ENCODE measurements at places on chromosomes 5 and 9.

- no peak for DNase-seq
Observed at GRCh38 chr9:123253204-123253603, 15.2 kb downstream of the STRBP start.

DNA sequence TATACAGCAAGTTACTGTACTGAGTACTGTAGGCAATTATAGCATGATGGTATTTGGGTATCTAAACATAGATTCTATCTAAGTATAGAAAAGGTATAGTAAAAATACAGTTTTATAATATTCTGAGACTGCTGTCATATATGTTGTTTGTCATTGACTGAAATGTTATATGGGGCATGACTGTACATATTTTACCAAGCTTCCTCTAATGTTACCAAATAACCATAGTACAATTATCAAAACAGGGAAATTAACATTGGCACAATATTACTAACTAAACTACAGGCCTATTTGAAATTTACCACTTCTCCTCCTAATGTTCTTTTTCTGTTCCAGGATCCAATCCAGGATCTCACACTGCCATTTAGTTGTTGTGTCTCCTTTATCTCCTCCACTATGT is 18.5 kb downstream of the NPR3 start:
- DNase-seq = no peak

DNA sequence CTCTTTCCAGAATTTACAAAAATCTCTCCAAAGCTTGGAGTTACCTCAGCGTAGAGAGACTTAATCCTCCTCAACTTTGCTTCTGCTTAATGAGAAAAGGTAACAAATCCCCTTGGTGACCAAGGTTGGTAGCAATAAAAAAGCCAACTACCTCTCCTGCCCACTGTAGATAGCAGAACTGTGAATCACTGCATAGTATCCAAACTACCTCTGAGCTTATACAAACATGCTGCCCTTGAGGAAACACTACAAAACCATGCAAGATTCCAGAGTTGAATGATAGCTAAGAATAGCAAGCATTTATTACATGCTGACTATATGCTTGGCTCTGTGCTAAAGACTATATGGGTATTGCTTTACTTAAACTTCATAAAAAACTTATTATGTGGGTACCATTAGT is 2.8 kb upstream of the ADAMTS12 start:
- DNase-seq = no peak

- no peak for DNase-seq
Observed at GRCh38 chr9:78559449-78559885, 262.5 kb downstream of the PSAT1 start.

- no peak for DNase-seq
Observed at GRCh38 chr5:15234366-15234765, 265.6 kb upstream of the FBXL7 start.

DNA sequence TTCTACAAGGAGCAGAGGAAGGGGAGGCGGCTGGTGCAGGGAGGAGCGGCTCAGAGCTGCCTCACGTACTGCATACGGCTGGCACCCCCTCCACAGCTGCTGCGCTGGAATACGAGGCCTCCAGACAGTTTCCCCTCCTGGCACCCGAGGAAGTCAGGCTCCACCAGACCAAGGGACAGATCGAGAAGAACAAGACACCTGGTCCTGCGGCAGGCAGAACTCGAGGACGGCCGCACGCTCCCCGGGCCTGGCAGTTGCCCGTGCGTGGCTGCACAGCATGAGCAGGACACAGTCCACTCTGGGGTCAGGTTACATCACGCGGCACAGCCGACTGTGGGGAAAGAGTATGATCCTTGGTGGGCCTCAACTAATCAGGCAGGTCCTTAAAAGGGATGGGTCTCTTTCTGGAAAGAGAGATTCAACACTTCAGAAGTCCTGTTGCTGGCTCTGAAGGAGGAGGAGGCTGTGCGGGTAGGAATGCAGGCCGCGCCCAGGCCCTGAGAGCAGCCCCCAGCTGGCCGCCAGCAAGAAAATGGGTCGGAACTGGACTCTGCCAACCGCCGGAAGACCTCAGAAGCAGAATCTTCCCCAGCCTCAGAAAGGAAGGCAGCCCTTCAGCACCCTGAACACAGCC is 11.6 kb downstream of the UBAC1 start:
- DNase-seq = no peak

- DNase-seq = no peak
Observed at GRCh38 chr9:126956917-126957686, 42.5 kb downstream of the RALGPS1 start.

GRCh38 chr9:6793203-6793602 is 35.4 kb downstream of the KDM4C start:
- DNase-seq = peak; percentile 17

DNA sequence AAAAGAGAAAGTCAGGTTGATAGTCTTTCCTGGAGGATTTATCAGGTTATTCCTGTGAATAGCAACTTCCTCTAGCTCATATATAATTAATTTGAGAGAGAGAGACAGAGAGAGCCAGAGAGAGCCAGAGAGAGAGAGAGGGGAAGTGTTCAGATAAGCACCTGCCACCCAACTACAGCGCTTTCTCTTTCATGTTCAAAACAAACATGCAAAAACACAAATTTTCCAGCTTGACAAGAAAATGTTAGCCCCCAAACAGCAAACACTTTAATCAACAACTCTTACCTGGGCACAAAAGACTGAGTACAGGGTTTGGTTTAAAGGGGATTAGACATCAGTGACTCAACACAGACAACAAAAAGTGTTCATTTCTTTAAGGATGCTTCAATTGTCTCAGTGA is 61.7 kb upstream of the PLPP6 start:
- DNase-seq = no peak

DNA sequence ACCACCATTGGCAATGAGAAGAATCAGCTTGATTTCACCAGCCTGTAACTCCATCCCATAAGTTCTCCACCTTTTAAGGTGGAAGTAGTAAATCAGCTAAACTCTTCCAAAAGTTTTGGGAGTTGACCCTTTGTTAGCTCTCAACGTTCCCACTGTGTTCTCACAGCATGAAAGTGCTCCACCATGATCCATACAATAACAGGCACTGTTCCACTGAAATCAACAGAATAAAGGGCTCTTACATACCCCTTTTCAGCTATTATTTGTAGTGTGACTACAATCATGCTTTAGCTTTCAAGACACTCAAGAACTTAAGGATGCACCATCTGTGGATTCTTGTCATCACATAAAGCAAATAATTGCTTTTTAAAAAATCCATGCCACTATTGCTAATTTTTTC is 81.6 kb downstream of the PPP2R2B start:
- DNase-seq = no peak

DNA sequence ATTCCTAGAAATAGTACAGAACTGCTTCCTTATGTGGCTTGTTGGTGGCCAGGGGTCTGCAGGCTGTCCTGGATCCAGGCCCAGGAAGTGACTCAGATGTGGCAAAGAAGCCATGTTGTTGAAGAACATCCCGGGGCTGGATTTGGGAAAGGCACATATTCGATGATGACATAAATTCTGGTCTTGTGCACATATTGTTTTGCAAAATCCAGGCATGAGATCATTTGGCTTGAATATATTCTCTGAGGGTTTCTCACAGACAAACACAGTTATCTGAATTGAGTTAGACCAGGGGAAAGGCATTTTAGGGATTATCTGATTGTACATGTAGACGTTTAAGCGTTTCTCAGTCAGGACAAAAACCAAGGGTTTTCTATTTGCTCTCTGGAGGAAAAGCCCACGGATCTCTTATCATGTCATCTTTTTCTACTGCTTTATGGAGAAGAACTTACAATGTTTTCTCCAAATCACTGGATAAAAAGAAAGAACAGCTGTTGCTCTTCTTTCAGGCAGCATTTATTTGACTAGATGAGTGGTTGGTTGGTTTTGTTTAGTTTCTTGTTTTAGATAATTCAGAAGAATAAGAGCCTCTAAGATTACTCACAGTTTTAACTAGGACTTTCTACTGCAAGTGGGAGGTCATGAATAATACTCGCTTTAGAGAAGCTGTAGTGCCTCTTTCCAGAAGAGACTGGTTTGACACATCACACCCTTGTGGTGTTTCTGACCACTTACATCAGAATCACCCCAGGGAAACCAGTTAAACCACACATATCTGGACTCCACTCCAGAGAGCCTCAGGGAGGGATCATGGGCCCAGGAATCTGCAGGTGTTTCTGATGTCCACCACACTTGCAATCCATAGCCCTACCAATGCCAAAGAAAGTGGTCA is 29.5 kb upstream of the LHFPL2 start:
- no peak for DNase-seq

- DNase-seq = no peak
Observed at GRCh38 chr9:37446401-37446800, 18.8 kb downstream of the ZBTB5 start.

DNA sequence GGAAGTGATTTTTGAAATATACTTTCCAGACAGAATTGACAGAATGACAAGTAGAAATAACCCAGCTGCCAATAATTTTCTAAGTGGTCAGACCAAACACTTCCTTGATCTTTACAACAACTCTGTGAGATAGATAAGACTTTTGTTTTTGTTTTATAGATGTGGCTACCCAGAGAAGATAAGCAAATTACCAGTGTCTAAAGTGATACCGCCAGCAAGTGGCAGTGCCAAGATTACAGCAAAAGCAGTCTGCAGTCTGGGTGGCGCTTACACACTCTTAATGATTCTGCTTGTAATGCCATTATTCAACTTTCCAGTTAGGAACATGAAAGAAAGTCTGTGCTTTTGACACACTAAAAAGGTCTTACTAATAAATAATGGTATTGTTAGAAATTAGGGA is 92.1 kb downstream of the HCN1 start:
- DNase-seq = no peak

GRCh38 chr9:91785447-91785842 is 164.6 kb downstream of the ROR2 start:
- no peak for DNase-seq

DNA sequence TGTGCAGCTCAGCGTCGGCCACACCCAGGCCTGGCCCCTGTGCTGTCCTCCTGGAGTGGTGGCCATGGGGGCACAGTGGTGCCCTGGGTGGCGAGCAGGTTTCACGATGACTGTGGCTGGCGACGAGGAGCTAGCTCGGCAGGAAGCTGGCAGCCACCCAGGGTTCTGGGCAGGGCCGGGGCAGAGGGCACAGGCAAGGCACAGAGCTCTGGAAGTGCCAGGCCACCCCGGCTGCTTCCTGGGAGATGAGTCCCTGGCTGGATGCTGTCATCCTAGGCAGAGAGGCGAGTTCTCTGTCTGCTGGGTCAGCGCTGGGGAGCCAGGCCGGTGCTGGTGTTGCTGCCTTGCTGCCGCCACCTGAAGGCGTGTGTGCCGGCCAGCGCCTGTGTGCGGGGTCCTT is 51.7 kb downstream of the RXRA start:
- DNase-seq = no peak

GRCh38 chr9:99003308-99003707 is 59.6 kb downstream of the COL15A1 start:
- no peak for DNase-seq

- no peak for DNase-seq
Observed at GRCh38 chr9:78548670-78549069, 251.7 kb downstream of the PSAT1 start.

GRCh38 chr5:103407402-103407801 is 148.8 kb downstream of the MACIR start:
- DNase-seq = no peak

DNA sequence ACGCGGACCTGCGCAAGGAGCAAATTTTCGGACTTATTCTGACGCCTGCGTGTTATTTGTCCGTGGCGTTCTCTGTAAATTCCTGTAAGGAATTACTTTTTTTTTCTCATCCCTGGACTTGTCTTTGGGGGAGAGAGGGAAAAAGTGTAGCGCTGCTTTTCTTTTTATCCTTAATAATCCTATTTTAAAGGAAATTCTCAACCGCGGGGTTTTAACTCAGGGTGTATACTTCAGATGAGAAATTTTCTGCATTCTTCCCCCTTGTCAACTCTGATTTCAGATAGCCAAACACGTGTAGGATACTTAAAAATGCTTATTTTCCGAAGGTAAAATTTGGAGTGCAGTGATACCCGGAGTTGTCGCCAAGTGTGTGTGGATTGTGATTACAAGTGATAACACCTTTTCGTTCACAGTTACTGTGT is 853 bp downstream of the DCP2 start:
- no peak for DNase-seq

DNA sequence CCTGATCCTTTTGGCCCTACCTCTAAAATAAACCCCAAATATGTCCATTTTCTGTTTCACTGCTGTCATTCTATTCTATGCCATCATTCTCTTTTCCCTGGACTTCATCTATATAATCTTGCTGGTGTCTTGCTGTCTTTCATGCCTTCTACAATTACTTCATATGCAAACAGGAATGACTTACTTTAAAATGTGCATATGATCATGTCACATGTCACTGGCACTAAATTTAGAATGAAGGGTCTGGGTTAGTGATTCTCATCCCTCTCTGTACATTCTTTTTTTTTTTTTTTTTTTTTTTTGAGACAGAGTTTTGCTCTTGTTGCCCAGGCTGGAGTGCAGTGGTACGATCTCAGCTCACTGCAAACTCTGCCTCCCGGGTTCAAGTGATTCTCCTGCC is 22.9 kb downstream of the FAF2 start:
- DNase-seq = no peak

GRCh38 chr5:82004511-82004910 is 32.7 kb downstream of the ATG10 start:
- DNase-seq = no peak

GRCh38 chr9:109907400-109907799 is 127.4 kb downstream of the PALM2AKAP2 start:
- DNase-seq = no peak

GRCh38 chr5:90638878-90639277 is 80.3 kb downstream of the ADGRV1 start:
- DNase-seq = no peak

DNA sequence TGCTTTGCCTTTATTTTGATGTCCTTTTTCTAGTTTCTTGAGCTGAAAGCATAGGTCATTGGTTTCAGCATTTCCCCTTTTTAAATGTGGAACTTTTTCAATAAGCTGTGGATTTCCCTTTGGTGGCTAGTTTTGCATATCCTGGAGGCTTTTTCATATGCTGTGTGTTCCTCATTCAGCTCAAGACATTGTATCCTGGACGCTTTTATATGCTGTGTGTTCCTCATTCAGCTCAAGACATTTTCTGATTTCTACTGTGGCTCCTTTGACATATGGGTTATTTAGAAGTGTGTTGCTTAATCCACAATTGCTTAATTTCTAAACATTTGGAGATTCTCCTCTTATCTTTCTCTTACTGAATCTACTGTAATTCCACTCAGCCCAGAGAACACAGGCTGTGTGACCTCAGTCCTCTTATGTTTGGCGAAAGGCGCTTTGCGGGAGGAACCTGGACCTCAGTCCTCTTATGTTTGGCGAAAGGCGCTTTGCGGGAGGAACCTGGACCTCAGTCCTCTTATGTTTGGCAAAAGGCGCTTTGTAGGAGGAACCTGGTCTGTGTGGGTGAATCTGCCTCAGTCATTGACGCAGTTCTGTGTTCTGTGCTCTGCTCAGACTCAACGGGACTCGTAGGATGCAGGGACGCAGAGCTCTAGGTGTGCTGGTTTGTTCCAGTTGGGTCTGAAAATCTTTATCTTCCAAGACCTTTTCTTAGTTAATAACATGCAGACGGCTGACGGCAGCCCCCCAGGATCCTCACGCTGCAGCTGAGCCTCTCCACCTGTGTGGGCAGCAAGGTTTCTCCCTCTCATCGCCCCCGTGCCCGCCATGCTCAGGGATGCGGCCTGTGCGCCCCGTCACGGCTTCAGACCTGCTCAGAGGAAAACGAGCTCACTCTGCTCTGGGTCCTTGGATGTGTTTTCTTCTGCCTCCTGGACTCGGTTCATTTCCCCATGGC is 6.0 kb upstream of the SLC9A3 start:
- DNase-seq = no peak

- DNase-seq = no peak
Observed at GRCh38 chr5:86862093-86862492, 244.4 kb downstream of the COX7C start.

Data from GM18507 (cell line).